ENCODE measurements at places on chromosomes 1 and 21. TPM values are rescaled to one million over a fixed set of nuclear protein-coding genes. Genes with fewer than 3 reads are reported as not detected.

Gene KDF1
- 2.3 TPM for total RNA-seq

DNA sequence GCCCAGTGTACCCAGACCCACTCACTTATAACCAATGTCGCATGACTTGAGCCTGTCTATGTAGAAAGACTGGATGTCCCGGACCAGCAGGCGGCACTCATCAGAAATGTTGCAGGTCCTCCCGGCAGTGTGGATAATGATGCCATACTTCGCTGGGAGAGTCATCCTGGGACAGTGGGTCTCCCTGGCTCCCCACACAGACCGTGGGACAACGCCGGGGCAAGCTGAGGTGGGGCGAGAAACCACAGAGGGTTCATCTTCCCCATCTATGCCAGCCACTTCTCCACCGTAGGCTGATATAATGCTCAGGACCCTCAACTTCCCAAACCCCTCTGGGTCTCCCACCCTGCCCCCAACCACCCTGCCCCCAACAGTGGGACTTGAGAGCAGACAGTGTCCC lies 8.3 kb downstream of the PGLYRP4 start:
- no peak for DNase-seq

DNA sequence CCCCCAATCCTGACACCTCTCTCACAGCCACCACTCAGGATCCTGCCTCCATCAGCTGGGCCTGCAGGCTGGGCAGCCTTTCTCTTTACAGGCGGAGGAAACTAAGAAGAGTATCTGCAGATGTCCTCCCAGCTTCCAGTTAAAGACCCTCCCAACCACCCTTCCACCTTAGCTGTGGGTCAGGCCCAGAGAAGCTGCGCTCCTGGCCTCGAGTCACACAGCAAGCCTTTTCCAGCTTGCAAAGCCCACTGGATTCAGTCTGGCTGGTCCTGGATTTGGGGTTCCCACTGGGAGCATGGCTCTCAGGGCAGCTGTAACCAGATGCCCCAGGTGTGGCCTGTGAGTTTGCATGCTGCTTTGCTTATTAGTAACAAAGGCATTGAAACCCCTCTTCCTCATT lies 19.9 kb downstream of the KCNQ4 start:
- no peak for DNase-seq

Gene MYCL
- total RNA-seq, result 0.23 TPM

Gene CCDC181
- total RNA-seq, result not detected

DNA sequence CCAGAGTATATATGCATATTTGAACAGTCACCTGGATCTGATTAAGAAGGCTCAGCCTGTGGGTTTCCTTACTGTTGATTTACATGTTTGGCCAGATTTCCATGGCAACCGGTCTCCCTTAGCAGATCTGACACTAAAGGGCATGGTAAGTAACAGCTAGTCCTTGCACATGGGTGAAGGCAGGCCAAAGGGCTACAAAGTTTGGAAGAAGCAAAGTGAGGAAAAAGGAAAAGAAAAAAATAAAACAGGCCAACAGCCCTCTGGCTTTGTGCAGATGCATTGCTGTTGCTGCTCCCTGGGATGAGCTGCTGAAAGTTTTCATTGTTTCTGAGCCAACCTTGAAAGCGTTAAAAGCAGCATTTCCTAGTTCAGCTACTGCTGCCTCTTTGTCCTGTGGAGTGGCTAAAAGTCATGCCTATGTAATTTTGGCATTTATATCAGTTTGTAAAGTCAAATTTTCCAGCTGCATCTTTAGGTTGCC lies 176.5 kb upstream of the HOOK1 start:
- no peak for DNase-seq

DNA sequence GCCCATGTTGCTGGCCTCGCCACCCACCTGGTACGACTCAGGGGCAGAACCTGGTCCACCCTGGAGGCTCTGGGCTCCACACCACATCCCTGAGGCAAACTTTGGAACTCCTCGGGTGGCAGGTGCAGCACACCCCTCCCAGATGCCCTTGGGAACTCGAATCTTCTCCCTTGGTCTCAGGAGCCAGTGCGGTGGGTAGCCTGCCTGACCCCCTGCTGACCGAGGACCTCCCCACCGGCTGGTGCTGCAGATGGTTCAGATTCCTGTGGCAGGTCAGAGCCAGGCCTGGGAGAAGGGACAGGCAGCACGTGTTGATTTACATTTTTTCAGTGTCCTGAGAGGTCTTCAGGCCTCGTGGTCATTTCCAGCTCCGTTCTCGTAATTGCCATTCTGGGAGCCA lies 6.3 kb upstream of the CFAP410 start:
- DNase-seq, result no peak

Gene CD1B
- total RNA-seq, result not detected

Gene NBPF3
- total RNA-seq, result 17.9 TPM

DNA sequence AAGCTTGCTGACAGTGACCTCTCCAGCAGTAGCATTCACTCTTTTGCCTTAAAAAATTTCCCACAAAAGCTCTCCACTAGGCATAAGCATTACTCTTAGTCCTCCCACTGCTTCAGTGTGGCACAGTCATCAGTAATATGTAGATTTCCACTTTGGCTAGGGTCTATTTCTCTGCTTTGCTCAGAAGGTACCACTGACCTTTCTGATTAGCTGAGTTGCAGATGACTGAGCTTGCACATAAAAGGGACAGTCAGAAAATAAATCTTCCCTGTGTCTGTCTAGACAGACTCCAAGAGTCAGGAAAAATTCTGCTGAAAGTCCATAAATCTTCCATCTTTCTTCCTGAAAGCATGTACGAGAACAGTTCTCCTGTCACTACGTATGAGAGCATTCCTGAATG lies 56.6 kb upstream of the APP start:
- DNase-seq, result no peak

DNA sequence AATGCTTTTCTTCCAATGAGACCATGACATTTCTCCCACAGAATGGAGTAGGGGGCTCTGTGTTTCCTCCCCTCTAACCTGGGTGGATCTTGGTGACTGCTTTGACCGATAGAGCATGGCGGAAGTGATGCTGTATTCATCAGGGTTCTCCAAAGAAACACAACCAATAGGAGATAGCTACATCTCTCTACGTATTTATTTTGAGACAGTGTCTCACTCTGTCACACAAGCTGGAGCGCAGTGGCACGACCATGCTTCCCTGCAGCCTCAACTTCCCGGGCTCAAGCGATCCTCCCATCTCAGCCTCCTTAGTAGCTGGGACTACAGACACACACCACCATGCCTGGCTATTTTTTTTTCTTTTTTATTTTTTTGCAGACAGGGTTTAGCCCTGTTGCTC lies 29.5 kb upstream of the HNRNPU start:
- DNase-seq, result no peak

GRCh38 chr1:177632923-177633615 lies 336.8 kb downstream of the SEC16B start:
- no peak for DNase-seq

Gene CELF3
- not detected for total RNA-seq

DNA sequence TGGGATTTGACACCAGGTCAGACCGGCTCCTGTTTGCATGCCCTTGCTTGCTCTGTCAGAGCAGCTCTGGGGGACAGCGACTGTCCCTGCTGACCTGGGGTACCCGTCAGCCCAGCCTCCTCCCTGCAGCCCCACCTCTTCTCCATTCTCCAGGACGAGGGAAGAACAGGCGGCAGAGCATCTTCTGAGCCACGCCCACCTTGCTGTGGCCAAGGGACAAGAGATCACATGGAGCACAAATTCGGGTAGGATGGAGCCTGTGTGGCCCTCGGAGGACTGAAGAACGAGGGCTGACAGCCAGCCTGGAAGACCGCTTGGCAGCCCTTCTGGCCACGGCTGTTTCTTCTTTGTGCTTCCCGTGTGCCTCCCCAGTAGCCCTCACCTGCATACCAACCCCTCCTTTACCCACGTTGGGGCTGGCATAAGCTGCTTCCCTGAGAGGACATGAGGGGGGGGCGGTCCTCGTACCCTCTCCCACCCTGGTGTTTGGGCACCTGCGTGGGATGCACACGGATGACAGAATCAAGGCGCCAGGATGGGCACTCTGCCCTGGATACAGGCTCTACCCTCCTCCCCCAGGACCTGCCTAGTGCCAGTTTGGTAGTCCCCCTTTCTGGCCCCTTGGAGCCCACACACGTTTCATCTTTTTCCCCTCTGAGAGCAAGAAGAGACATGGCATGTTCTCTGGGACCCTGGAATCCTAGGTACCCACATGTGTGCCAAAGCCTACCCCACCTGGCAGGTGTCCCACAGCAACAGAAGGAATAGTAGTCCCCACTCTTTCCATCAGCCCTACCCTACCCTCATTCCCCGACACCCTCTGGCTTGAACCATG lies 26.9 kb downstream of the CDK18 start:
- no peak for DNase-seq

- DNase-seq, result no peak
Observed at GRCh38 chr1:31717341-31717740, 13.5 kb upstream of the COL16A1 start.

DNA sequence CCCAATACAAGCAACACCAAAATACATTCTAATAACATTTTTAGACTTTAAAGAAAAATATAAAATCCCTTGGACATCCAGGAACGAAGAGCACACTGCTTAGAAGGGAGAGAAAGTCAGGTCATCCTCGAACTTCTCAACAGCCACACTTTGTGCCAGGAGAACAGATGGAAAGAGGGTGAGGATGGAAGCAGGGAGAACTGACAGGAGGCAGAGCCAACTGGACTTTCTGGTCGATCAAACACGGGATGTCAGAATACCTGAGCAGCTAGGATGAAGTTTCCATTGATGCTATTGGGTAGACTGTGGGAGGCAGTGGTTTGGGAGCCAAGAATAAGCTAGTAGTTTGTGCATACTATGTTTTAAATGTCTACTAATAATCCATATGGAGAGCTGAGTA lies 111.4 kb downstream of the TOMM20 start:
- DNase-seq, result no peak

Gene MTR
- total RNA-seq, result 56.1 TPM

- no peak for DNase-seq
Observed at GRCh38 chr1:38534473-38534823, 325.1 kb downstream of the RRAGC start.

DNA sequence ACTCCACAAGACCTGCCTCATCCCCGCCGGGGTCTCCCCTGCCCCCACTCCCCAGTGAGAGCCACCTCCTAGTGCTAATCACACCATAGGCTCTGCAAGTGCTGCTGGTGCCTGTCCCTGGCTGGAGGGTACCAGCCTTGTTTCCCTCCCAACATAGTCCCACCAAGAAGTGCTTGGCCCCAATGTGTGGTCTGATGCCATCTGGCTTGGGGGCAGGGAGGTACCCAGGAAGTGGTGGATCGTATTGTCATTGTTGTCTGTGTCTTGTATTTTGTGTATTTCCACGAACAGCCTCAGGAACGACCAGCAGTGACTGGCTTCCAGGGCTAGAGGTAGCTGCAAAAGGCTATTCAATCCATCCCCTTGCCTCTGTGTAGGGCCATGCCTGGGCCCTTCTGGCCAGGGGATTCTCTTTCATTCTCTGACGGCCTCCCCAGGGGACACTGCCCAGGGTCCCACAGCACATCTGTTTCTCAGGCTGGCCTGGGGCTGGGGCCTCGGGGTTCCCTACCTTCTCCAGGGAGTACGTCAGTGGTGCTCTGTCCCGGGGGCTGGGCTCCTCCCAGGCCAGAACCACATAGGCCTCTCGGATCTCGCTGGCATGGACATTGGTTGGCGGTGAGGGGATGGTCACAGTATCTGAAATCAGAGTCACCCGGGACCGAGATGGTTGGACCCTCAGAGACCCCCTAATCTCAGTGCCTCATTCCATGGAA lies 22.8 kb downstream of the MYOM3 start:
- DNase-seq, result no peak

Gene C1orf94
- not detected for total RNA-seq

GRCh38 chr1:67850151-67850551 lies 16.9 kb upstream of the GNG12 start:
- no peak for DNase-seq

Gene OR2T29
- not detected for total RNA-seq

Gene ESRRG
- not detected for total RNA-seq

- no peak for DNase-seq
Observed at GRCh38 chr1:156172696-156173470, 19.5 kb downstream of the SEMA4A start.

Gene DHX9
- total RNA-seq, result 187 TPM

GRCh38 chr1:235008239-235008638 lies 120.4 kb downstream of the TOMM20 start:
- no peak for DNase-seq

- no peak for DNase-seq
Observed at GRCh38 chr1:235997049-235997448, 67.8 kb downstream of the NID1 start.

DNA sequence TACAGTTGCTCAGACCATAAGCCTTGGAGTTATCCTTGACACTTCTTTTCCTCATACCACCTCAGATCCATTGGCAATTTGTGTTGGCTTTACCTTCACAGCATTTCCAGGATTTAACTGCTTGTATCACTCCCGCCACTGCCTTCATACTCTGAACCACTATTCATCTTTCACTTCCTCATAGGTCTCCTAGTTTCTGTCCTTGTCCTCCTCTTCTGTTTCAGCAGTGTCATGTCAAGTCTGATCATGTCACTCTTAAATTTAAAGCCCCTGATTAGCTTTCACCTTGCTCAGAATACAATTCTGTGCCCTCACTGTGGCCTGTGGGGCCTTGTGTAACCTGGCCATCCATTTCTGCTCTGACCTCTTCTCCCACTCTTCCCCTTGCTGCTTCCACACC lies 34.7 kb upstream of the C1orf115 start:
- no peak for DNase-seq

Gene SH2D1B
- total RNA-seq, result 0.32 TPM

DNA sequence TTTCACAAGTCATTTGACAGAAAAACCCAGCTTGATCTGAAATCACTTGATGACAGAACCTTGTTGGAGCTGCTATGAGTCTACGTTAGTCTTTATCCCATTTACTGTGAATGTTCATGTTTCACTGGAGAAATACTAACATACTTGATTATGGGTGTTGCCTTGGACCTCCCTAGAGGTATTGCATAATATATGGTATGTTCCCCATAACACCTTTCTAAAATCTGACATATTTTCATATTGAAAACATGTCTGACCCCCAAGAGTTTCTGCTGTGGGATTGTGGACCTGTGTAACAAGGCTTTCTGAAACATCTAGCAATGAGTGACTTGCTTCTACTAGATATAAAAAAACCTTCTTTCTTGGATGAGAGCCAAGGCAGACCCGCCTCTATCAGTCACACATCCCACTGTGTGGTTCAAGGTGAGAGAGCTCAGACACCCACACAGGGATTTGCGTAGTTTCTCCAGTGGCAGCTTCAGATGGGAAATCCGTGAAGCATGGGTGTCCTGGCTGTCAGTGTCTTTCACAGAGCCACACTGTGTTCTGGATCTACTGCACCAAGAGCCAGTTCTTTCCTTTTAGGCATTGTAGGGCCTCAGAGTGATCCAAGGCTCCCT lies 4.6 kb downstream of the NENF start:
- DNase-seq, result no peak
